ENCODE measurements at places on chromosomes 13 and 19.

GRCh38 chr13:98999639-98999952, 21.7 kb upstream of the DOCK9 start:
- no peak for DNase-seq

GRCh38 chr13:98575009-98575903, 1.7 kb downstream of the STK24 start:
- DNase-seq: no peak

DNA sequence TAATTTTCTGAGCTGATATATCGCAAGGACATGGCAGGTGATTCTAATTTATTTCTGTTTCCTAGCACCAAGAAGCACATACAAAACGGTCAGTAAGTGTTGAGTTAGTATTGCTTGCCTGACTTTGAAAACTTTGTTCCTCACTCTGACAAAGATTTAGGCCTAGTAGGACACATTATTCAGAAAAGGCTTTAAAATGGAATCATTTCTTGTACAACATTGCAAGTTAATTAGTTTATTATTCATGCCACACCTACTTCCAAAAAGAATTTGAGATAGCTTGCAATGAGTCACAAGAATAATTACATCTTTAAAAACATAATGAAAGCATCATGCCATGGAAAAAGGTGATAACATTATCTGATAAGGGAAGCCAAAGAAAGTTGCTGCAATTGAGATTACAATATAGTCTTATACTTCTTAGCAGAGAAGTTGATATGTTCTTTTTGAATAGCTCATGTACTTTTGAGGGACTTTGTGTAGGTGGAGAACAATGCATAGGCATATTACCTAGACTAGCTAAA, 474.2 kb downstream of the KLF5 start:
- no peak for DNase-seq

DNA sequence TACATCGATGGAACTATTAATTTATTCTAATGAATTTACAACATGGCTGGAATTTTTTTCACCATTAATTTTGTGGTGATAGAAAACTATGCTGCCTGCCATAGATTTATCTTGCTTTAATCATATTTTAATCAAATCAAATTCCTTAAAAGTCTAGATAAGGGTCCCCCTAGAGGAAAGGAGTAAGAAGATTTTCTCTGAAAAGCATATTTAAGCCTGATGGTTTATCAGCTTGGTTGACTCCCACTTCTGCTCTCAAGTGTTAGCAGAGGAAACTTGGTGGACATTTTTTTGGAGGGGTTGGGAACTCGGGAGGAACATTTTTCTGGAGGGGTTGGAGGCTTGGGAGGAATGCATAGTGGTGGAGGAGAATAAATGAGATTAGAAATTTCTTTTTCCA, 253.3 kb downstream of the KCNRG start:
- DNase-seq: no peak

DNA sequence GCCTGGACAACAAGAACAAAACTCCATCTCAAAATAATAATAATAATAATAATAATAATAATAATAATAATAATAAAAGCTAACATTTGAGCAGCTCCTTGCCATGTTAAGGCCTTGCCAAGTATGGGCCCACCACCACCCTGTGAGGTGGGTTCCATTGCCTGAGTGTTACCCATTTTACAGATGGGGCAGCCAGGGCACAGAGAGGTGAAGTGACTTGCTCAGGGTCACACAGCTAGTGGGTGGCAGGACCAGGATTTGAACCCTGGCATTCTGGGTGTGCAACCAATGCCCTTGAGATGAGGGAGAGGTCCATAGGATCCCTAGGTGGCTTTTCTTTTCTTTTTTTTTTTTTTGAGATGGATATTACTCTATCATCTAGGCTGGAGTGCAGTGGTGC, 29.5 kb downstream of the ZSWIM4 start:
- no peak for DNase-seq

GRCh38 chr19:17836530-17836929, 11.3 kb downstream of the JAK3 start:
- DNase-seq: no peak
